ENCODE measurements at places on chromosomes 7 and 10. TPM values are rescaled to one million over a fixed set of nuclear protein-coding genes. Genes with fewer than 3 reads are reported as not detected.

Gene FGL2
- not detected for total RNA-seq

Gene AKR1D1
- 0.31 TPM for total RNA-seq

- H3K4me3 ChIP-seq = no peak overlapping the region
- no peaks in the 10 kb centered on the region for H3K4me1 ChIP-seq
- H3K36me3 ChIP-seq = no peaks in the 10 kb centered on the region
These were observed 17.7 kb downstream of the CACNB2 start for GRCh38 chr10:18157881-18158280.

DNA sequence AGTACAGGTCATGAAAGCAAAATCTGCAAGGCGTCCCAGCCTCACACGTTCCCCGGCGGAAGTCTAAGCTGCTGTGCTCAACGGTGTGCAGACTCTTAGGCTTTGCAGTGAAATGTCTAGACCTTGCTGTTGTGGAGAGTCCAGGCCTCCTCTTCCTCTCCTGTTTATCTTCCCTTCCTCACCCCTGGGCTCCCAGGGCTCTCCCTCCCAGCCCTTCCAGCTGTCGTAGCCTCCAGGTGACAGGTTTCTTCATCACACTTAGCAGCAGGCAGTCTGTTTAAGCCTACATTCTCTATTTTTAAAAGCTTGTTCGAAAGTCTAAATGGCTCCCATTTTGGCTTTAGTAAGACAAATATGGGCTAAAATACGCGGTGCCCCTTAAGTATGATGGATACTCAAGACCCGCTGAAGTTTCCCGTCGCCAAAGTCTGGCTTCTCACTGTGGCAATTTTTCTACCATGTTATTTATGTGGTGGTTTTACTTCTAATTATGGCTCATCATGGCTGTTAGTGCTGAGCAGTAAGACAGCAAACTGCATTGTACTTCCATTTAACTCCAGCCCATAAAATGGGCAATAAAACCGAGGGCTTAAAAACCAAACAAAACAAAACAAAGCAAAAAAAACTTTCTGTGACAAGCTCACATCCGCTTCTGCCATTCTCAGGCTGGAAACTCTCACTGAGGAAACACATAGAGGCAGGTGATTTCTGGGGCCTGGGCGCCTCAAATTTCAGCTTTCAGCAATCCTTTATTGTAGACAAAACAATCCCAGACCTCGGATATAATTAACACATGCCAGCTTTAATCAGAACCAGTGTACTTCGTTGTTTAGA, 243.2 kb downstream of the SNX10 start:
- H3K4me3 ChIP-seq = no peak overlapping the region
- H3K27ac ChIP-seq = no peak overlapping the region
- H3K36me3 ChIP-seq = no peaks in the 10 kb centered on the region
- DNase-seq = no peak
- H3K4me1 ChIP-seq = no peaks in the 10 kb centered on the region
- H3K27me3 ChIP-seq = no peaks in the 10 kb centered on the region
